Activated naive CD4-positive, alpha-beta T cell treated with anti-CD3 and anti-CD28 coated beads for 36 hours (primary cell): ENCODE measurements at places on chromosomes 2 and 18. TPM values are rescaled to one million over a fixed set of nuclear protein-coding genes. Genes with fewer than 3 reads are reported as not detected.

- H3K27ac ChIP-seq: no peak overlapping the region
- H3K36me3 ChIP-seq: peaks cover 8% of the 10 kb centered on the region
- no peaks in the 10 kb centered on the region for H3K27me3 ChIP-seq
- peaks cover 14% of the 10 kb centered on the region for H3K4me1 ChIP-seq
- peak; percentile 69 for DNase-seq
- no peak overlapping the region for H3K4me3 ChIP-seq
Measured at GRCh38 chr2:71082402-71083252, 14.2 kb downstream of the NAGK start.

- DNase-seq: no peak
- H3K36me3 ChIP-seq: no peaks in the 10 kb centered on the region
- H3K4me3 ChIP-seq: no peak overlapping the region
- no peaks in the 10 kb centered on the region for H3K27me3 ChIP-seq
- H3K4me1 ChIP-seq: no peaks in the 10 kb centered on the region
- H3K27ac ChIP-seq: no peak overlapping the region
Measured at GRCh38 chr18:79844999-79845563, 47.3 kb downstream of the KCNG2 start.

DNA sequence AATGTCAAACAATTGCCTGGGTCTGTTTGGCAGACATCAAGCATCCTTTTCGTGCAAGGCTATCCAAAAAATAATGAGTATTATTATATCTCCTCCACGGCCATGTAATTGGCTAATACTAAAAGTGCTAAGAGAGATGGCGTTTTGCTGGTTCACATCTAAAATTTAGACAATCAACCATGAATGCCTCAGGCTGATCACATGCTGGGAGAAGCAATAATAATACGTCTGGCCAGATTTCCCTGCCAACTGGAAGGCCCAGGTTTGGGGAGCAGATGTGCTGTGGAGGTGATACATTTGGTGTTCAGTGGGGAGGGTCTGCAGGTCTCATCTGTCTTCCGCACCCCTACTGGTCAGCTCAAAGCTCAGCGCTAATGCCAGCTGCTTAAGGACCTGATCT lies 60.3 kb upstream of the CREB1 start:
- H3K27ac ChIP-seq: no peak overlapping the region
- H3K4me1 ChIP-seq: peaks cover 19% of the 10 kb centered on the region
- no peaks in the 10 kb centered on the region for H3K36me3 ChIP-seq
- DNase-seq: no peak
- no peaks in the 10 kb centered on the region for H3K27me3 ChIP-seq

GRCh38 chr2:113973810-113974209 lies 83.9 kb downstream of the ACTR3 start:
- DNase-seq: no peak
- no peak overlapping the region for H3K4me3 ChIP-seq
- peaks cover 10% of the 10 kb centered on the region for H3K4me1 ChIP-seq
- H3K36me3 ChIP-seq: peaks cover 5% of the 10 kb centered on the region
- H3K27me3 ChIP-seq: no peaks in the 10 kb centered on the region
- H3K27ac ChIP-seq: no peak overlapping the region

DNA sequence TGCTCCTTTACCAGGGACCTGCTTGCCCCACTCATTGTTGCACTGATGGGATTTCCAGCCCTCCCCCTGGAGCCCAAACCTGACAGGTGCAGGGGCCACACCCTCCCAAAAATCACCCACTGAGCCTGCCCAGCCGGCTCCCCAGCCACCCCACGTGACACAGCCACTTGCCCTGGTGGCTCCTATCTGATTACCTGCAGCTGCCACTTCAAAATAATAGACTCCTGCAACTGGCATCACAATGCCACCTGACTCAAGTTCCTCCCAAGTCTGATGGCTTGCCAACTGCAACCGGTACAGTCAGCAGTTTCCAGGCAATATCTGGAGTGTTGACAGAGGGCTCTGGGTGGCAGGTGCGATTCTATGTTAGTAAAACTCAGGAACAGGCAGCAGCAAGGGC lies 66.2 kb downstream of the CRACDL start:
- no peaks in the 10 kb centered on the region for H3K36me3 ChIP-seq
- peaks cover 11% of the 10 kb centered on the region for H3K4me1 ChIP-seq
- DNase-seq: no peak
- H3K27ac ChIP-seq: no peak overlapping the region
- no peak overlapping the region for H3K4me3 ChIP-seq

- H3K36me3 ChIP-seq: no peaks in the 10 kb centered on the region
- no peak for DNase-seq
- H3K27ac ChIP-seq: no peak overlapping the region
- peaks cover 11% of the 10 kb centered on the region for H3K4me1 ChIP-seq
Measured at GRCh38 chr2:236163471-236164200, 4.5 kb downstream of the GBX2 start.

GRCh38 chr2:239152916-239153305 lies 247.9 kb downstream of the HDAC4 start:
- no peak overlapping the region for H3K27ac ChIP-seq
- H3K4me3 ChIP-seq: no peak overlapping the region
- no peaks in the 10 kb centered on the region for H3K27me3 ChIP-seq
- H3K36me3 ChIP-seq: peaks cover 58% of the 10 kb centered on the region

GRCh38 chr2:156124458-156124857 lies 208.1 kb downstream of the NR4A2 start:
- H3K36me3 ChIP-seq: no peaks in the 10 kb centered on the region
- no peaks in the 10 kb centered on the region for H3K4me1 ChIP-seq
- H3K4me3 ChIP-seq: no peak overlapping the region

DNA sequence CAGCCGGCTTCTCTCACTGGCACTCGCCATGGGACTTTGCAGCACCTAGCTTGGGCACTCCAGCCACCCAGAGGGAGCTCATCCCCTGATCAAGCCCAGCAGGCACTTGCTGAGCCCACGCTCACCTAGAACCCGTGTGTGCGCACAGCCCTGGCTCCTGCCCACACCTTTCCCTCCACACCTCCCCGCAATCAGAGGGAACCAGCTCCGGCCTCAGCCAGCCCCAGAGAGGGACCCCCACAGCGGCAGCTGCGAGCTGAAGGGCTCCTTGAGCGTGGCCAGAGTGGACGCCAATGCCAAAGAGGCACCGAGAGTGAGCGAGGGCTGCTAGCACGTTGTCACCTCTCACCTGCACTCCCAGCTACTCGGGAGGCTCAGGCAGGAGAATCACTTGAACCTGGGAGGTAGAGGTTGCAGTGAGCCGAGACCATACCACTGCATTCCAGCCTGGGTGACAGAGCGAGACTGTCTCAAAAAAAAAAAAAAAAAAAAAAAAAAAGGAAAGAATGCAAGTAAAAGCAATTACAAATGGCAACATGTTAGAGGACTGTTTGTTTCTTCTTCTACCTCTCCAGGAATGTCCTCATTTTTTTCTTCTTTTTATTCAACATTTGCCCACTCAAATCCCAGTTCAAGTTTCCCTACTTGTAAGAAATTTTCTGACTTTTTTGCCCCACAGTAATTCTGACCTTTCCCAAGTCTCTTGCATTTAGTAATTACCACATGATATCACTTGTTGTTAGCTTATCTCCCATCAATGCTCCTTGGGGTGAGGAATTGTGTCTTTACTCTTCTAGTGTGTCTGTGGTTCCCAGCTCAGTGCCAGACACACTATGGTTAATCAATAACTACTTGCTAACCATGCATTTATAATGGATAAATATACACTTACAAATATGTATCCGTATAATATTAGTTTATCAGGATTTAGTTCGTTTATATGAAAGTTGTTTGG lies 40.6 kb upstream of the ST3GAL5 start:
- DNase-seq: no peak
- peaks cover 27% of the 10 kb centered on the region for H3K4me1 ChIP-seq
- H3K27me3 ChIP-seq: no peaks in the 10 kb centered on the region
- no peak overlapping the region for H3K27ac ChIP-seq
- no peak overlapping the region for H3K4me3 ChIP-seq

DNA sequence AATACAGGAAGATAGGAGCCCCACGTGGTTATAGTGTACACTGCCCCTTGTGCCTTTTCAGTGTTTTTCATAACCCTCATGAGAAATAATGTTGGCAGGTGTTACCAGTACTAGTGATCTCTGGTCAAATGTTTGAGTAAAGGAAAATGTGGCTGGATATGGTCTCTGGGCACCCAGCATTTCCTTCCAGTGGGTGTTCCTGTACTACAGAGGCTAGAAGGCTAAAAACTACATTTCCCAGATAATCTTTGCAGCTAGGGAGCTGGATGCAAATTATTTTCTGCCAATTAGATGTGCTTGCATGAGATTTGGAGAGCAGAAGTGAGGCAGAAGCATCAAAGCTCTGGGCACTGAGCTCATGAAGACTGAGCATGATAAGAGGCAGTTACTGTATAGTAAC lies 45.1 kb downstream of the KIAA2012 start:
- H3K4me1 ChIP-seq: no peaks in the 10 kb centered on the region
- H3K36me3 ChIP-seq: no peaks in the 10 kb centered on the region
- no peak for DNase-seq
- peaks cover 9% of the 10 kb centered on the region for H3K27me3 ChIP-seq
- no peak overlapping the region for H3K27ac ChIP-seq
- H3K4me3 ChIP-seq: no peak overlapping the region

DNA sequence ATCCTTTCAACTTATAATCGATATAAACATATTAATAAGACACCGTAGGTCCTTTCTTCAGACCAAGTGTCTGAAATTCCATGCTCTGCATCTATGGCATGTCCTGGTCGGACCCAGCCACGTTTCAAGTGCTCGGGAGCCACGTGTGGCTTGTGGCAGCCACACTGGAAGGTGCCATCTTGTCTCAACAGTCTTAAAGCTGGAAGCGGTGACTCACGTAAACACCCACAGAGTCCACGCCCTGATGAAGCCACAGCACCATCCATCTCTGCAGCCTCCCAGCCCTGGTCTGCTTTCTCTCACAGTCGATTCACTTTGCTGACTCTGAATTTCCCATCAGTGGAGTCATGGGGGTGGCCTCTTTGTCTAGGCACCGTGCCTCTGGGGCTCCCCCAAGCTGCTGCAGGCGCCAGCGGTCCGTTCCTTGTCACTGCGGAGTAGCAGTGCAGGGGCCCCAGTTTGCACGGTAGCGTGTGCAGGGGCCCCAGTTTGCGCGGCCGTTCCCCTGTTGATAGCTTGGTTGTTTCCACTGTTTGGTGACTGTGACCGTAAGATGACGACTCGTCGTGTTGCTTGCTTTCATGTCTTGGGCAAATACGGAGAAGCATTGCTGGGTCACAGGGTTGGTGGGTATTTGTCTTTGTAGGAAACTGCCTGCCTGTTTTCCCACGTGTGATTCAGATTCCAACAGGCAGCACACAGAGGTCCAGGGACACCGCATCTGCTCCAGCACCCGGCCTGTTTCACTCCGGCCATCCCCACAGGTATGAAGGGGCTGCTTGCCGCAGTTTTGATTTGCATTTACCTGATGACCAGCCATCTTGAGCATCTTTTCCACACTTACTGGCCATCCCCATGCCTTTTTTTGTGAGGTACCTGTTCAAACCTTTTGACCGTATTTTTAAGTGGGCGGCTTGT lies 240.3 kb downstream of the HDAC4 start:
- H3K36me3 ChIP-seq: peaks cover 36% of the 10 kb centered on the region
- H3K27ac ChIP-seq: no peak overlapping the region
- no peak overlapping the region for H3K4me3 ChIP-seq
- H3K27me3 ChIP-seq: no peaks in the 10 kb centered on the region
- H3K4me1 ChIP-seq: peaks cover 16% of the 10 kb centered on the region
- no peak for DNase-seq

DNA sequence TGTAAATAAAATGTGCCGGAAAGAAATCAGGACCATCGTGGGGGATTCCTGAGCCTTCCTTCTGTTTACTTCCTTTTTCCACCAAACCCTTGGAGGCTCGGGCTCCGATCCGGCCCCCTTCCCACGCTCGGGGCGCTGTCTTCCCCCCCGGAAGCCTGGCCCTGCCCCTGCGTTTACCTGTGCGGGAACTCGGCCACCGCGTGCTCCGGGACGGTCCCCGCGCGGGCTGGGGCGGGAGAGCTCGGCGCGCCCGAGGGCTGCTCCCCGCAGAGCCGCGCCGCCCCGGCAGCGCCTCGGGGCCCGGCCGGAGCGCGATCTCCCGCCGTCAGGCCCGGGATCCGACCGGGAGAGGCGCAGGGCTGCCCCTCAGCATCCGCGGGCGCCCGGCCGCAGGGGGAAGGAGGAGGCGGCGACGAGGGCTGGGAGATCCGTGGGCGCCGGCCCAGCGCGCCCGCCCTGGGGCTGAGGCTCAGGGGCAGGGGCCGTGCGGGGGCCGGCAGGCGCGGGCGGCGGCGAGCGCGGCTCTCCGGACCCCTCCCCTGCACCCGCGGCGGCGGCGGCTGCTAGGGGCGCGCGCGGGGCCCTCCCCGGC lies 435 bp downstream of the ADCY3 start:
- peak overlapping the region; percentile 95 for H3K4me3 ChIP-seq
- peak; percentile 42 for DNase-seq
- H3K4me1 ChIP-seq: peaks cover 32% of the 10 kb centered on the region
- H3K27ac ChIP-seq: peak overlapping the region; percentile 86

GRCh38 chr2:54658564-54659071 lies 64.8 kb upstream of the EML6 start:
- H3K4me1 ChIP-seq: peaks cover 12% of the 10 kb centered on the region
- no peak overlapping the region for H3K4me3 ChIP-seq
- DNase-seq: peak; percentile 32
- peaks cover 35% of the 10 kb centered on the region for H3K36me3 ChIP-seq
- H3K27me3 ChIP-seq: no peaks in the 10 kb centered on the region
- H3K27ac ChIP-seq: peak overlapping the region; percentile 65

- no peaks in the 10 kb centered on the region for H3K4me1 ChIP-seq
- no peaks in the 10 kb centered on the region for H3K36me3 ChIP-seq
Measured at GRCh38 chr2:146220957-146221356, 1623.9 kb upstream of the ACVR2A start.

DNA sequence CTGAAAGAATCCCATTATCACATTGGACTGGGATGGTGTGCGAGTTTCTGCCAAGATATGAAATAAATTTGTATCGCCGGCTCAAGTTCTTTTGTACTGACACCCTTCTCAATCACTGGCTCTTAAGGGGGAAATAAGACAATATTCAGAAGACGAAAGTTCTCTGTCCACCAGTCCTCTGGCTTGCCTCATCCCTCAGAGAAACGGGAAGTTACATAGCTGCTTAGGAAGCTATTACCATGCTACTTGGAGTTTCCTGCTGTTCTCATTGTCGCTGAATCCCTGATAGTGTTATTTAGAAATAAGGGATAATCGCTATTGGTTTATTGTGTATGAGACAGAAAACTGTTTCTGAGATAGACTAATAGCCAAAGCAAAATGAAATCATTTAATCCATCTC lies 205.0 kb upstream of the ZNF521 start:
- no peaks in the 10 kb centered on the region for H3K27me3 ChIP-seq
- H3K4me1 ChIP-seq: no peaks in the 10 kb centered on the region
- no peaks in the 10 kb centered on the region for H3K36me3 ChIP-seq
- H3K4me3 ChIP-seq: no peak overlapping the region
- no peak for DNase-seq
- no peak overlapping the region for H3K27ac ChIP-seq

- no peak overlapping the region for H3K27ac ChIP-seq
- H3K4me1 ChIP-seq: no peaks in the 10 kb centered on the region
- no peak for DNase-seq
- no peaks in the 10 kb centered on the region for H3K27me3 ChIP-seq
- H3K36me3 ChIP-seq: no peaks in the 10 kb centered on the region
- H3K4me3 ChIP-seq: no peak overlapping the region
Measured at GRCh38 chr2:155026651-155027174, 328.2 kb downstream of the KCNJ3 start.

Gene NEUROD1
- total RNA-seq: not detected

Gene GATA6
- total RNA-seq: not detected

Gene C2orf74
- total RNA-seq: 12.7 TPM

Gene ICA1L
- 5.1 TPM for total RNA-seq
